Activated effector memory CD4-positive, alpha-beta T cell treated with Interleukin-2 at 50 U/mL for 16 hours (primary cell): ENCODE measurements at places on chromosomes 4 and X.
A peak's percentile ranks its signal among the peaks of the same experiment; 100 is the strongest.

- no peak for DNase-seq
Observed at GRCh38 chr4:108114503-108114902, 54.2 kb downstream of the LEF1 start.

- peak; percentile 43 for DNase-seq
Observed at GRCh38 chr4:169619518-169619957, 840 bp upstream of the CLCN3 start.

DNA sequence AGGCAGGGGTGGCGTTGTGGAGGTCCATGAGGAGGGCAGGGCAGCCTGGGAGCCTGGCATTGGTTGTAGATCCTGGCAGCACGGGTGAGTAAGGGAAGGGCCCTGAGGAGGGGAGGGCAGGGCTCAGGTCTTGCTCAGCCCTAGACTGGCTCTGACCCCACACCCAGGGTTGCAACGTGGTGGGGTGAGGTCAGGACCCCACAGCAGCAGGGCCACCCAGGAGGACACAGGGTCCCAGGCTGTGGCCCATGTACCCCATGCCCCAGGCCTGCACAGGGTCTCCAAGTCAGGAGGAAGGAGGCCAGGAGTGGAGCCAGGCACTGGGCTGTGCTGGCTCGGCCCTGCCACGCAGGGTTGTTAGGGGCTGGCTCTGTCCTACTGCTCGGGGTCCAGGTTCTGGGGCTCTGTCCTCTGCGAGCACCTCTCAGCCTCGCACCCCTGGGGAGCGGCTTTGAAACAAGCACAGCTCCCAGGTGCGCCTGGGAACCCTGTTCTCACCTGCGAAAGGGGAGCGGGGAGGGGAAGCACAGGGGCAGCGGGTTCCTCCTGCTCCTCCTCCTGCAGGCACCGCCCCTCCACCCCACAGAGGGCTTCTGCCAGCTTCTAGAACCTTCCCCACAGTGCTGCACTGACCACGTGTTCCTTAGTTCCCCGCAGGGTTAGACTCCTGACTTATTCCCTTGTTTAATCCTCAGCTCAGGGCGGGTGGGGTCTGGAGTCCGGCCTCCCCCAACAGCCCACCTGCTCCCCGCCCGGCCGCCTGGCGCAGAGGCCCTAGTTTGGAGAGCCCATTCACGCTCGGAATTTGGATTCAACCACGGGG is 20.4 kb downstream of the MSANTD1 start:
- DNase-seq: no peak

DNA sequence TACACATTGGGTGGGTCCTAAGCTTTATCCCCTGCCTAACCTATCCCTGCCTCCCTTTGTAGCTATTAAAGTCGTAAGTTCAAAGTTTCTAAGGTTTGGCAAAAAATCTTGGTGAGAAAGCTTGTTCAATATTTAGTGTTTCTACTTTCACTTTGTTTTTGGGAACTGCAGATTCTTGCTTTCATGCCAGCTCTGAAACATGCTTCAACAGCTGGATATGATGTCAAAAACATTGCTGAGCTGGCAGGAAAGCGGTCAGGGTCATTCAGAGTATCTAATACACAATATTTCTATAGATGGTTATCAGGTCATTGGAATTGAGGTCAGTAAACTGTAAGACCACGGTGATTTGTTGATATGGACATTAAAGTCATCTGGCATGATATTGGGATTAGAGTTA is 19.7 kb downstream of the CENPI start:
- no peak for DNase-seq

DNA sequence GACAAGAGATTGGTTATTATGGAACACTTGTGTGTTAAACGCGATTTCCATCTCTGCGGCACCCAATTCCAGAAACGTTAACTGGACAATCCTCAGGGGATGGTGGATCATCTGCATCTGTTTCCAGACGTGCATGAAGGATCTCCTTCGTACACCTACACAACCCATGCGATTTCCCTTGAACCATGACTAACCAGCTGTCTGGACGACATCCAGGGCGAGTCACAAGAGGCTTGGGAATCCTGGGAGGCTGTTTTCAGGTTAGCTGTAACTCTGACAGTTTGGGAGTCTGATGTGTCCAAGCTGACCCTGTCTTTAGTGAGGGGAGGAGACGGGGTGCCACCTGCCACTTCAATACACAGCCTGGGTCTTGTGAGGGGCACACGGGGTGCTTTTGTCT is 84.5 kb downstream of the GATB start:
- DNase-seq: no peak

GRCh38 chr4:88940506-88940905 is 116.5 kb downstream of the FAM13A start:
- DNase-seq: no peak

GRCh38 chr4:109662771-109663170 is 40.5 kb downstream of the CASP6 start:
- DNase-seq: no peak

DNA sequence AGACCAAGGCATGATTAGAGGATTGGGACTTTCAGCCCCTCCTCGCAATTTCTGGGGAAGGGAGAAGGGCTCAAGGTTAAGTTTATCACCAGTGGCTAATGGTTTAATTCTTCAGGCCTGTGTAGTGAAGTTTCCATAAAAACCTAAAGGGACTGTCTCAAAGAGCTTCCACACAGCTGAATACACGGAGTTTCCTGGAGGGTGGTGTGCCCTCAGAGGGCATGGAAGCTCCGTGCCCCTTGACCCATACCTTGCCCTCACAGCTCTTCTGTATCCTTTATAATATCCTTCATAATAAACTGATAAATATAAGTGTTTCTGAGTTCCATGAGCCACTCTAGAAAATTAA is 66.6 kb upstream of the DDX60 start:
- no peak for DNase-seq

- DNase-seq: no peak
Observed at GRCh38 chrX:107729558-107730297, 45.9 kb downstream of the TSC22D3 start.

GRCh38 chr4:48025005-48025404 is 8.4 kb downstream of the NIPAL1 start:
- no peak for DNase-seq

- no peak for DNase-seq
Observed at GRCh38 chr4:87632469-87632868, 17.6 kb upstream of the DMP1 start.

- no peak for DNase-seq
Observed at GRCh38 chr4:1364217-1364616, 17.2 kb downstream of the UVSSA start.

DNA sequence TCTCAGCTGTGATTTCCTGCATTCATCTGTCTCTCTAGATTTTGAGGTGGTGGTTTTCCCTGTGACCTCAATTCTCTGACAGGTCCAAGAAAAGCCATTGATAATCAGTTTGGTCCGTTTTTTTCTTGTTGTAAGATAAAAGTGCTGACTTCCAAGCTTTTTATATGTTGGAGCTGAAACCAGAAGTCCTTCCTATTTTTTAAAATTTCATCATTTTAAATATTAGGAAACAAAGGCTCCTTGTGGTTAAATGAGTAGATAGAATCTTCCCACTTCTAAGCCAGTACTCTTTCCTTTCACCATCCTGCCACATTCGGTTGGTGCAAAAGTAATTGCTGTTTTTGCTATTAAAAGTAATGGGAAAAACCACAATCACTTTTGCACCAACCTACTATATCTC is 18.3 kb downstream of the RNF175 start:
- DNase-seq: no peak

DNA sequence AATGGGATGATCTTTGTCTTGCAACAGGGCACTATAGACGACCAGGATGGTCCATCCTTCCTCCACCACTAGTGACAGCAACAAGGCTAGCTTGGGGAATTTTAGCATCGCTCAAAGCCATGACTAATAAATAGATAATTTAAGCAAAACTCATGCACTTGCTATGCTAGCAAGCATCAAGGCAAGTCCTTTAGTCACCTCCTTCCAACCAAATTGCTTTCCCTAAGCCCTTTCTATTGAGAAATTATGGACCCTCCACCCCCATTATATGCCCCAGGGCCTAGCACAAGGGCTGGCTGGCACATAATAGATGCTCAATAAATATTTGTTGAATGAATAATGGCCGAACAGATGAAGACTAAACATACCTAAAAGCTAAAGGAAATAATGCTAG is 28.6 kb downstream of the SLC16A2 start:
- DNase-seq: no peak

- no peak for DNase-seq
Observed at GRCh38 chr4:151584101-151584500, 175.1 kb downstream of the FHIP1A start.

GRCh38 chr4:59537246-59537886 is 1662.8 kb upstream of the ADGRL3 start:
- DNase-seq: no peak

DNA sequence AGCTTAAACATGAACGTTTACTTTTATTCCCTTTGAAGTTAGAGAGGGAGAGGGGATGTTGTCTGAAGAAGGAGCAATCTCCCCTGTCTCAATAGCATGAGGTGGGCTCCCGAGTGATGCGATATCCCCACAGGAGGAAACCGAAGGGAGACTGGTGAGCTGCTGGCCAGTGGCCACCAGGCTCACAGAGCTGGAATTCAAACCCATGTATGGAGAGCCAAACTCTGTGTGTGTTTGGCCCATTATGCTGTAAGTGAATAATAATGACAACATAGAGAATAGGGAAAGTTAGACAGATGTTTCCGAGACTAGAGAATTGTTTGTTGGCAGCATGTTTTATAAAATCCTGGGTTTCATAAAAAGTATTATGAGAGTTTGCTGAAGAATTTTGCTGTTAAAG is 66.1 kb upstream of the CLNK start:
- DNase-seq: no peak

DNA sequence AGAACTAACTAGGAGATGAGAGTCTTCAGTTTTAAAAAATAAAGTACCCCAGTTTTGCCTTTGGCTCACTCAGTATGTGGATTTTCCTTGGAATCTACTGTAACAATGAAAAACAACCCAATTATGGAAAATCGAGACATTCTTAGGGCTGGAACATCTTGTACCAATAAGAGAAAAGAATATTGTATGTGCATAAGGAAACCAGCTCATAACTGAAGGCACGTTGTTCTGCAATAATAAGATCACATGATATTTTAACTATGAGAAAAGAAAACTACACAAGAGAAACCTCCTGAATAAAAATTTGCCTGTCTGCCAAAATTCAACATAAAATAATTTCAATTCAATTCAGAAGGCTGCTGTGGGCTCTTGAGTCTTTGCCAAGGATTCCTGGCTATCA is 261.8 kb upstream of the EDNRA start:
- DNase-seq: no peak

DNA sequence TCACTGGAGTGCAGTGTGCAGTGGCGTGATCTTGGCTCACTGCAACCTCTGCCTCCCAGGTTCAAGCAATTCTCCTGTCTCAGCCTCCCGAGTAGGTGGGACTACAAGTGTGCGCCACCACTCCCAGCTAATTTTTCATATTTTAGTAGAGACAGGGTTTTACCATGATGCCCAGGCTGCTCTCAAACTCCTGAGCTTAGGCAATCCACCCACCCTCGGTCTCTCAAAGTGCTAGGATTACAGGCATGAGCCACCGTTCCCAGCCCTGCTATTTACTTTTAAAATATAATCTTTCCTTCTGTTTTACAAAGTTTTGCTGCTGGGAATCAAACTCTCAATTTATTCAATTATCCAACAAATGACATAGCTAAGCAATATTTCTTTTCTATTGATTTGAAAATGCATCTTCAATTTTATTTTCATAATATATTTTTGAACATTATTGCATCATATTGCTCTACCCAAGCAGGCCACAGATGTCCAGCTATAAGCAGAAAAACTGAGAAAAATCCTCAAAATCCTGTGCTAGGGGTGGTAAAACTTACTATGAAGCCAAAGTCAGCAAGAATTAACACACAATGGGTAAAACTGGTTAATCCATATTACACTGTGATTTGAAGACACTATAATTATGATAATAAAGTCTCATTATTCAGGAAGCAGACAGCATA is 5.2 kb downstream of the TIFA start:
- DNase-seq: no peak

- DNase-seq: no peak
Observed at GRCh38 chr4:159071178-159071968, 31.5 kb upstream of the RAPGEF2 start.

- DNase-seq: no peak
Observed at GRCh38 chr4:164115236-164115635, 620.7 kb downstream of the TMA16 start.
